ENCODE measurements at places on chromosomes 5 and 9.

DNA sequence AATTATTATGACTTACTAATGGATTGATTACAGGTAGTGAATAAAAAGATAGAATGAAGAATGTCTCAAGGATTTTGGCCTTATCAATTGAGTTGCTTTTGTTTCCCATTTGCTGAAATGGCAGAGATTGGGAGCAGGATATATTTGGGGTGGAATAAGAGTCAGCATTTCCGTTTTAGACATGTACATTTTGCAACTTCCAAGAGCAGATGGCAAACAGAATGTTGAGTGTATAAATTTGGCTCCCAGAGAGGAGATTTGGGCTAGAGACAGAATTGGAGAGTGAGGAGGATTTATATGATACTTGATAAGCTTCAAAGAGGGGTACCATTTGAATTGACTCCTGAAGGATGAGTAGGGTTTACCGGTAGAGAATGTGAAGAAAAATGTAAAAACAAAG, 437.9 kb upstream of the PAPPA start:
- no peak for DNase-seq

DNA sequence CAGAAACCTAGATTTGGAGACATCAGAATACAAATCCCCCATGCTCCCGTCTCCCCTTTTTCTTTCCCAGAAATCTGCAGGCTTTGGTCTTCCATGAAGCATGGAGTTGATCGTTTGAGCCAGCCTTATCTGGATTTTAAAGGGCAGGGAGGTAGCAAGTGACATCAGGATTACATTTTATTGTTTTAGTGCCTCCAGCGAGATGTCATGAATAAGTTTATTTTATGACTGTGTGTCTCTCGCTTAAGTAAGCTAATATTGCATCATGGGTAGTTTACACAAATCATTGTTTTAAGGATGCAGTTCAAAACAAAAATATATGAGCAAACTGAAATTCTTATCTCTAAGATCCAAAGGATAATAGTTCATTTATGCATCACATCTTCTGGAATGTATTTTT, 50.7 kb upstream of the TNFSF8 start:
- no peak for DNase-seq

- DNase-seq = no peak
Measured at GRCh38 chr9:115945009-115945431, 208.6 kb upstream of the PAPPA start.

- no peak for DNase-seq
Measured at GRCh38 chr9:34546102-34546833, 23.5 kb upstream of the ENHO start.

DNA sequence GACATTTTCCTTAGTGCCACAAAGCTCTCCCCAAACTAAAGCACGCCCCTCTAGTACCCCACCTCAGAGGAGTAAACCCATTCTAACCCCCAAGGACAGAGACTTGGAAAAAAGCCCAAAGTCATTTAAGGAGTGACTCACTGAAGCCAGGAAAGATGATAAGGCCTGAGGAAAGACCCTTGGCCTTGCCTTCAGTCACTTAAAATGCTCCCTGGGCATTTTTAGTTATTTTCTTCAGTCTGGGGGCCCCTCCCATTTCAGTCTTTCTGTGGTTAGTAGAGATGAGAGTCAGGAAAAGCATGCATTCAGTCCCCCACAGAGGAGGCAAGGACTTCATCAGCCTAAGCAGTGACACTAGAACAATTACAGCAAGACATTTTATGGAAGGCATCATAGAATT, 13.7 kb upstream of the TLX3 start:
- no peak for DNase-seq

DNA sequence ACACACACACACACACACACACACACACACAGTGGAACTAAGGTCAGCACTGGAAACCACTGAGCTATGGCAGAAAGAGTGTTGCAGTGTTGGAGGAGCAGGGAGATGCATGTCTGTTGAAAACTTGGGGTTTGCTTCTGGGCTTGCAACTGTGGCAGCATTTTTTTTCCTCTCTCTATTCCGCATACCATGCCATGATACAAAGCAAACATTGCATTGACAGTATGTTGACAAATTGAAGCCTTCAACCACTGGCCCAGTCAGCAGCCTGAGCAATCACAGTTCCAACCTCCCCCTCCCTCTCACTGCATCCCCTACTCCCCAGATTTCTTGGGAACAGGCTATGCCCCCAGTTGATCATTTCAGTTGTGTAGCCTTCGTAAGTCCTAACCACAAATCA, 478.1 kb upstream of the WWC1 start:
- DNase-seq = no peak

DNA sequence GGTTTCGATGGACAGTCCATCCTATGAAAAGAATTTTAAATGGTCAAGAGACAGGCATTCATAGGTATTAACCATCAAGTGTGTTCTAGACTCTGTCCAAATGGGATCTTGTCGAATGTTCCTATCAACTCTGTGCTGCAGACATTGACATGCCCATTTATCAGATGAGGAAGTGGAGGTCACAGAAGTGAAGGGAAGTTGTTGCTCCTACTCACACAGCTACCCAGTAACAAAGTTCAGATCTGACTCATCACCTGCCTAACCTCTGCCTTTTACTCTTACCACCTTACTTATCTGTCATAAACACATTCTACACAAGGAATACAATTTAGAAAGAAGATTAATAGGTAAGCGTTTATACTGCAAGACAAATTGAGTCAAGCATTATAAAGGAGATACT, 426.2 kb upstream of the BRINP1 start:
- no peak for DNase-seq

DNA sequence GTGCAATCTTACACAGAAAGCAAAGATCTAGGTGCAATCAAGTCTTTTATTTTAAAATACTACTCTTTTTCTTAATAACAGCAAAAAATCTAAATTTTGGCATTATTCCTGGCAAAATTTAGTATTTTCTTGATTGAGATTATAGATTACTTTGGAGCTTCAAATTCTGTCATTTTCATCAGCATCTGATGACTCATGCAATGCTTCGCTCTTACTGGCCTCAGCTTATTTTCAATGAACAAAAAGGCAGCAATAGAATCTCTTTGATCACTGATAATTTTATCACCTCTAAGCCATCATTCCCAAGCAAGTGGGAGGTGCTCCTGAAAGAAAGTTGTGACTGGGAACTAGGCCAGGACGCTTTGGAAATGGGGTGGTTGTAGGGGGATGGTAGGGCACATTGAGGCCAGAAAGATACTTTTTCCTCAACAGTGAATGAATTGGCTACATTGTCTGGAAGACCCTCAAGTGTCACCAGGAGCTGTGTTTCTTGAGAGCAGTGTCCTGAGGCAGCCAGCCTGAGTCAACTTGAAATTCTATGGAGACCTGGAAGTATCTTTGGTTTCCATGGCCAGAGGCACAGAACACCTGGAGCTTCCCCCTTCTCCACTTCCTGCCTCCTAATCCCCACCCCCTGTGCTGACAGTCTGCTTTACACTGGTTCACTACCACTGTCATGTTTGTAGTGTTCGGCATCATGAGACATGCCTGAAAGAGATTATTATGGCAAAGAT, 46.9 kb upstream of the APC start:
- no peak for DNase-seq

DNA sequence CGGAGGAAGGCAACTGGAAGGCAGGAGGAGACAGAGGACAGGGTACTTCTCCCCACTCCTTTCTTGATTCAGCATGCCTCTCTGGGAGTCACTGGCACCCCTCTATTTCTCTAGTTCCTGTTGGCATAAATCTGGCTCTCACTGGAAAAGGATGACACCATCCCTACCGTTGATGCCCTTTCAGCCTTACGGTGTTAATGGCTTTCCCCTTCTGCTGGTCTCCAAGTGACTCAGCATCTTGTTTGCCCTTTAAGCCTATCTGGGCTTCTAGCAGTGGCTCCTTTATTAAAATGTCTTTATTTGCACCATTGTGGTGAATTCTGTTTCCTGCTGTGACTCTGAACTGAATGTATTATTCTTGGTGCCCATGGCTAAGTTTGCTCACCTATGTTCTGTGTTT, 227.3 kb upstream of the GLRA1 start:
- no peak for DNase-seq

- no peak for DNase-seq
Measured at GRCh38 chr5:159787837-159788236, 128.4 kb upstream of the ADRA1B start.

GRCh38 chr9:7186175-7186574, 428.4 kb downstream of the KDM4C start:
- no peak for DNase-seq

- no peak for DNase-seq
Measured at GRCh38 chr9:113570749-113571711, 107.5 kb downstream of the RGS3 start.

- no peak for DNase-seq
Measured at GRCh38 chr9:108684288-108685025, 171.3 kb downstream of the ACTL7B start.

GRCh38 chr5:100634937-100635534, 99.9 kb downstream of the FAM174A start:
- DNase-seq = no peak

GRCh38 chr5:58393716-58394115, 66.2 kb downstream of the PLK2 start:
- DNase-seq = no peak

GRCh38 chr5:74401281-74401945, 239.1 kb downstream of the ENC1 start:
- DNase-seq = no peak

DNA sequence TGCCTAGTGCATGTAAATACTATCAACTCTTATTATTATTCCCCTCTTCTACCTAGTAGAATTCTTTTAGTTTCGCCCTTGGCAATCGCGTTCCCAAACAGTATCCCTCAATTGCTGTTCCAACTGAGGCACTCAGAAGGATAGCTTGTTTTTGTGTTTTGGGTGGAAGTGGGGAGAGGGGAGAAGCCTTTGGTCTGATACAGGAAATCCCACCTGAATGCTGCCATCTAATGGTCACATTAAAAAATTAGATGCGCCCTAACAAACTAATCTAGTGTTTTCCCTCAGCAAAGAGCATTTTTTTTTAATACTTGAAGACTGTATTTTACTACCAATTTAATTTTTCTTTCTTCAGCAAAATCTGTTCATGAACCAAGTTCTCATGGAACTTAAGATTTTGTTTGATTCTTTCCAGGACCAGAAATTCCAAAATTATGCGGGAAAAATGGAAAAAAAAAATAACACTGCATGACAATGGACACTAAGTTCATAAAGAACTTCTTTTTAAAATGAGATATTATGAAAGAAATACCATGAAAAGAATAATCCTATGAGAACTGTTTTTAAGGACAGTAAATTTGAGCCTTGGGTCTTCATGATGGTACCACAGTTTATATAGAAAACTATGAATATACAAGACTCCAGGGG, 22.2 kb upstream of the GLDC start:
- DNase-seq = no peak

GRCh38 chr9:36924071-36924470, 110.0 kb downstream of the PAX5 start:
- no peak for DNase-seq

DNA sequence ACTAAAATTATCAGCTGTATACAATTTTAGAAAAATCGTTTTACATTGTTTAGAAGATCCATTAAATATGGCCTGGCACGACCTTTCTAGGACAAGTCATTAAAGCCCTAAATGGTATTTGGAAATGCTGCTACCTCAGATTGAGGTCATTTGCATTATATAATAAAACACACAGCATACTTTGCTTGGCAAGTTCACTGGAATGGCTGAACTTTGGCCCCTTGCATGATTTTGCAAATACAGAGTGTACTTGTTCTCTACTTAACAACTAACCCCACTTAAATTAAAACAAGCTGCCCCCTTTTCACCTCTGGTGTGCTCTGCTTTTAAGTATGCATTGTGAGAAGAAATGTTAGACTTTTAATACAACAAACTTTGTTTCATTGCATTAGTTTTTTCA, 860.1 kb downstream of the PTPRD start:
- DNase-seq = no peak

DNA sequence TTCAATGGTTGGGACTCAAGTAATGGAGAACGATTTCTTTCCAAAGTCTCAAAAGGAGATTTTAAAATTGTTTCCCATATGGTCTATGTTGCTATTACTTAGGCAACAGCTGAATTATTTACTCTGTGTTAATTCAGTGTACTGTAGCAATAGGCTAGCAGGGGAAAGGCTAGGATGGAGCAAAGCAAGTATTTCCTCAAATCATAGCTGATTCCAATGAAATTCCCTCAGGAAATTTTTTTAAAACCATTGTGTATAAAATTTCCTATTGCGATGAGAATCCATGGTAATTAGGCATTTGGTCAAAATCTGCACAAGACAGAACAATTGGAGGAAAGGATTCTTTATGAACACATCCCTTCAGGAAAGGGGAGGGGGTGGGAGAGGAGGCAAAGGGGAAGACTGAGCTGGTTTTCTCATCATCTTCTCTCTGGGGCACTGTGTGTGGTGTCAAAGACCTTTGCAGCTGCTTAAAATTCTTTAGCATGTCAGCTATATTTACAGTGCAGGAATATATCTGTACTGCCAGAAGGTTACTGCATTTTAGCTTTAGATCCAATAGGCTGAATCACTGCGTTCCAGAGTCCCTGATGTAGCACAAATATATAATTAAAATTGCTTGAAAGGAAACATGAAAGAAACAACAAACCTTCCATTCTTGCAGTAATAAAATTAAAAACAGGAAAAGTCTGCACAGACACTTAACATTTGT, 95.3 kb downstream of the ZNF608 start:
- no peak for DNase-seq

- DNase-seq = peak; percentile 81
Measured at GRCh38 chr9:128091144-128091543, 23.1 kb downstream of the SLC25A25 start.

- DNase-seq = no peak
Measured at GRCh38 chr5:55445791-55446190, 89.0 kb downstream of the PLPP1 start.

- no peak for DNase-seq
Measured at GRCh38 chr5:126961702-126962101, 68.7 kb downstream of the MARCHF3 start.

GRCh38 chr5:112419986-112420864, 1.1 kb upstream of the EPB41L4A start:
- peak; percentile 70 for DNase-seq

GRCh38 chr5:144202072-144202471, 31.4 kb downstream of the KCTD16 start:
- no peak for DNase-seq

GRCh38 chr5:131821221-131821620, 24.4 kb upstream of the FNIP1 start:
- DNase-seq = no peak

- no peak for DNase-seq
Measured at GRCh38 chr9:87830446-87830845, 52.2 kb upstream of the SPATA31E1 start.

GRCh38 chr9:96150324-96151227, 151.4 kb downstream of the HSD17B3 start:
- DNase-seq = no peak
